ENCODE measurements at places on chromosomes 2 and 18. TPM values are rescaled to one million over a fixed set of nuclear protein-coding genes. Genes with fewer than 3 reads are reported as not detected.

SIX2 gene
- not detected for total RNA-seq

C2orf76 gene
- 13.1 TPM for total RNA-seq

MOGAT1 gene
- total RNA-seq = not detected

CYP20A1 gene
- 26.5 TPM for total RNA-seq

IL36B gene
- not detected for total RNA-seq

DNA sequence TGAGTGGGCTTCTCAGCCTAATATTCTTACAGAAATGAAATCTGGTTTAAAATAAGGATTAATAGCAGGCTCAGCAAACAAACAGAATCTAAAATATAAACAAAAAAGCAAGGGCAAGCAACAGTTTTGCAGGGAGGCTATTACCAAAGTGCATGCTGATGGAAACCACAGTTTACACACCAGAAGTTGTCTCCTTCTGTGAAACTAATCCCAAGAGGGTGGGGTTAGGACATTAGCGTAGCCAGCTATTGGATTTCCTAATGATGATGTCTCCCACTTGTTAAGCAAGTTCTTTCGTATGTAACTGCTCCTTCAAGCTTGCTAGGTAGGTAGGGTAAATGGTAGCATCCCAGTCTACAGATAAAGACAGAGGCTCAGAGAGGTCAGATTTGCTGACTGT is 65.0 kb upstream of the TSPYL6 start:
- no peak for DNase-seq

GRCh38 chr2:220227266-220227920 is 600.0 kb downstream of the SLC4A3 start:
- no peak for DNase-seq

GRCh38 chr2:44778671-44779476 is 162.6 kb upstream of the SIX3 start:
- DNase-seq = no peak

GRCh38 chr2:212797484-212798205 is 259.0 kb upstream of the ERBB4 start:
- DNase-seq = peak; percentile 10

GRCh38 chr18:74367905-74368304 is 52.3 kb downstream of the C18orf63 start:
- no peak for DNase-seq

- DNase-seq = no peak
Measured at GRCh38 chr2:160838147-160838546, 322.1 kb upstream of the TANK start.

- peak; percentile 75 for DNase-seq
Measured at GRCh38 chr2:230411570-230412370, 4.2 kb upstream of the SP100 start.

DNA sequence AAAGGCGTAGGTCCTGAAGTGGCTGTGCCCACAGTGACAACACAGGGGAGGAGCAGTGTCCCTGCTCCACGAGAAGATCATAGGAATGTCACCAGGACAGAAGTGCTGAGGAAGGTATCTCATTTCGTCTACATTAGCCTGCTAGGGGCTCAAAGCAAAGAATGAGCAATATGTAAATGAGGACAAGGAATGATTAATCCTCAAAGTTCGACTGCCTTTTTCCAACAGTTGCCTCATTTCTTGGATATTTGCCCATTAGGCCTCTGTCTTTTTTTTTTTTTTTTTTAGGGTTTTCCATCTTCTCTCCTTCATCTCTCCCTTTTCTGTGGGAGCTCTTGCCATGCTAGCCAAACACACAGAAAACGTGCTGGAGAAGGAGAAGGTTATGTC is 105.2 kb upstream of the ARHGAP28 start:
- no peak for DNase-seq

- DNase-seq = no peak
Measured at GRCh38 chr18:32321826-32322225, 132.0 kb downstream of the MEP1B start.

- DNase-seq = no peak
Measured at GRCh38 chr2:147026664-147027295, 818.0 kb upstream of the ACVR2A start.

DNA sequence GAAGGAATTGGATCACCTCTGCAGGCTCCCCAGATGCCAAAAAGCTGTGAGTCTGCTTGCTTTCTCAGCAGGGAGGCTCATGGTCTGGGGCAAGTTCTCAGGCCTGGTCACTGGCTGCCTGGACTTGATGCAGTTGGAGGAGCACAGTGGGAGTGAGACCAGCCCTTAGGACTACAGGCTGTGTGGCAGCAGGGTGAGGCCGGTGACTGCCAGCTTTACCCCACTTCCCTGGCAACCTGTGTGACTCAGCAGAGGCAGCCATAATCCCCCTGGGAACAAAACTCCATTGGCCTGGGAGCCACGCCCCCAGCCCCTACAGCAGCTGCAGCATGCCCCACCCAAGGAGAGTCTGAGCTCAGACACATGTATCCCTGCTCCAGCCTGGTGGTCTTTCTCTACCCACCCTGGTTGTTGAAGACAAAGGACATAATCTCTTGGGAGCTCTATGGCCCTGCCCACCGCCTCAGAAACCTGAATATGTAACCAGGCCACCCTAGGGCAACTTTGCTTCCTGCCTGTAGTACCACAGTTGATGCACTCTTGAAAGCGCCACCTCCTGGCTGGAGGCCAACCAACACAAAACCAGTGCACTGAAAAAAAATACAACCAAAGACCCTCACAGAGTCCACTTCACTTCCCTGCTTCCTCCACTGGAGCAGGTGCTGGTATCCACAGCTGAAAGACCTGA is 106.8 kb upstream of the SPATS2L start:
- DNase-seq = no peak

GRCh38 chr18:80132180-80132812 is 23.2 kb downstream of the ADNP2 start:
- DNase-seq = no peak

- DNase-seq = no peak
Measured at GRCh38 chr18:72993250-72993649, 125.5 kb upstream of the NETO1 start.

- DNase-seq = no peak
Measured at GRCh38 chr2:11169333-11169732, 14.1 kb downstream of the SLC66A3 start.

Data from activated T-cell treated with anti-CD3 and anti-CD28 coated beads, Interleukin-2, amount 50 U/mL, for 72 hours (primary cell).